CD4-positive, alpha-beta T cell treated with Interleukin-12 subunit alpha and Interleukin-12 subunit beta, for 1 hour (primary cell): ENCODE measurements at places on chromosomes 5 and 9.

GRCh38 chr9:91416096-91416712 lies 7.4 kb downstream of the NFIL3 start:
- no peak for DNase-seq

GRCh38 chr9:121268851-121269641 lies 1.1 kb downstream of the GSN start:
- no peak for DNase-seq

GRCh38 chr5:108769352-108769751 lies 21.7 kb downstream of the FER start:
- DNase-seq: no peak

DNA sequence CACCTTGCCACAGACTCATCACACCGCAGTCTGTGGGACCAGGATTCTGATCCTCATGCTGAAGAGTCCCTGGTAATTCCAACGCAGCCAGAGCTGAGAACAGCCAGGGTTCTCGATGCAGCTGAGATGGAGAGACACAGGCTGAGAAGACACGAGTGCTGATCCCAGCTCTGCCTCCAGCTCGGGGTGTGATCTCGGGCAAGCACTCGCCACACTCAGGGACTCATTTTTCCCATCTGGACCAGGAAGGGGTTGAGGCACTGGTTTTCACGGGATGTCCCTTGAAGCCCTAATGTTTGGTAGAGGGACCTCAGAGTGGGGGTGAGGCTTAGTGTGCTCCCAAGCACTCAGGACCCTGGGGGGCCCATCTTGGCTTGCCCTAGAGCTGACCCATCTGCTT lies 200.4 kb downstream of the CDK5RAP2 start:
- no peak for DNase-seq

- DNase-seq: no peak
Observed at GRCh38 chr9:106956971-106957370, 94.0 kb downstream of the ZNF462 start.

DNA sequence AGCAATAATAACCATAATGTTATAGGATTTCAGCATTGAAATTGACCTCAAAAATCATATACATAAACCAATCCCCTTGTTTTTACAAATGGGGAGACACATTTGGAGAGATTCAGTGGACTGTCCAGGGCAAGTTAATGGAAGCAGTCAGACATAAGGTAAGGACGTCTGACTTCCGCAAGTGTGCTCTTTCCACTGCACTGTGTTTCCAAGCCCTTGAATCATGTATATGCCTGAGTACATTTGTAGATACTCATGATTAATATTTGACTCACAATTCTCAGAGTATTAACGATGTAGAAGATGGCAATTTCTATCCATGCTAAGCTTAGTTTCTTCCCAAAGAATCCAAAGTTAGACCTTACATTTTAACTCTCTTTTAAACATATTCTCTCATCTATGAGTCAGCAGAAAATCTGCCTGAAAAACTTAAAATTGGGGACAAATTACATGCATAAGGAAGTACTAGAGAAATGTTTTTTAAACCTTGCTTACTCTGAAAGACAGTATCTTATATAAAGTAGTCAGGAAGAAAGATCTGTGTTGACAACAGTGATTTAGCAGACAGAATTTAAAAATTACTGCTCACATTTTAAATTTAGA lies 165.3 kb downstream of the NFIB start:
- no peak for DNase-seq

GRCh38 chr9:6897898-6898302 lies 140.1 kb downstream of the KDM4C start:
- no peak for DNase-seq

- DNase-seq: no peak
Observed at GRCh38 chr5:154421868-154422267, 23.9 kb upstream of the SAP30L start.

- peak; percentile 98 for DNase-seq
Observed at GRCh38 chr5:141618804-141619554, at the start of gene DIAPH1. Gene DIAPH1 (minus strand): TSS chr5:141619000. CDS start chr5:141618914, 86 bp downstream.

DNA sequence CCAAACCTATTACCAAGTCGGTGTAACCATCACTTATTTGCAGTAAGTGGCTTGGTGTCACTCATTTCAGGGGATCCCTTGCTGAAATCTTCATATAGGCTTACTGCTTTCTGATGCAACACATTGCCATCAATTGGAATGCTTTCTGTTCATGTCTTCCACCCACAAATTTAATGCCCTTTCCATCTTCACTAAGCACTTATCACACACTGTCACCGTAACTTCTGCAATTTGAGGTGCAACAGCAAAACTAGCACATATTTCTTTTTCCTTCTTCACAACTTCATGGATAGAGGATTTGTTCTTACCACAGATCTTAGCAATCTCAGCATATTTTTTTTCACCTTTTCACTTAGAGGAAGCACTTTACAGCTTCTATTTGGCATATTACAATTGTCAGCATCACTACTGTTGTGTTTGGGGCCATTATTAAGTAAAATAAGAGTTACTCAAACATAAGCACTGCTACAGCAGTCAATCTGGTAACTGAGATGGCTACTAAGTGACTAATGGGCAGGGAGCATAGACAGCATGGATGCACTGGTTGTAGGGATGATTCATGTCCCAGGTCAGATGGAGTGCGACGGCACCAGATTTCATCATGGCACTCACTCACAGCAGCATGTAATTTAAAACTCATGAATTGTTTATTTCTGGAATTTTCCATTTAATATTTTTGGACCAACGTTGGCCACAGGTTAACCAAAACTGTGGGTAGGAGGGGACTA lies 70.1 kb downstream of the PIP5K1B start:
- no peak for DNase-seq

- no peak for DNase-seq
Observed at GRCh38 chr9:126578029-126578428, 35.7 kb upstream of the LMX1B start.

- DNase-seq: no peak
Observed at GRCh38 chr5:106699198-106699597, 971.5 kb downstream of the EFNA5 start.

DNA sequence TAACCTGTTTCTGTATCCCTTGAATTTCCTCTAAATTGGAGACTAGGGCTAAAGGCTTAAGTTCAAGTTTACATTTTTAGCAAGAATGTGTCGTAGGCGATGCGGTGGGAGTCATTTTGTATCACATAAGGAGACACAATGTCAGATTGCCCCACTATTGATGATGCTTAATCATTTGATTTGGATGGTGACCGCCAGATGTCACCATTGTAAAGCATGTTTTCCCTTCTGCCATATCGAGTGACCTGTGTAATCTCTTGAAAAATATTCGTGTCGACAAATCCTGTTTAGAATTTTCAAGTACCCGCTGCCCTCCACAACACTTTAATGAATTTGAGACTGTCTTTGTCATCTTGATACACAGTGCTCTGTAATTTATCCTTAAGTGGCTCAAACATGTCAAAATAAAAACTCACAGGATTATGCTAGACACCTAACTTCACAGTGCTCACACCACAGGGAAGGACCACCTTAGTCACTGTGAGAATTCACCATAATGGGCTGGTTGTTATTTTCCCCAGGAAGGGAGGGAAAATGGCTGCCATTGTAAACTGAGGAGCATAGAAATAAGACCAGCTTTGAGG lies 34.5 kb upstream of the SLC46A2 start:
- DNase-seq: peak; percentile 2

GRCh38 chr9:114820776-114821501 lies 15.1 kb upstream of the TNFSF15 start:
- DNase-seq: no peak

GRCh38 chr5:72122602-72123001 lies 15.3 kb downstream of the MAP1B start:
- no peak for DNase-seq

DNA sequence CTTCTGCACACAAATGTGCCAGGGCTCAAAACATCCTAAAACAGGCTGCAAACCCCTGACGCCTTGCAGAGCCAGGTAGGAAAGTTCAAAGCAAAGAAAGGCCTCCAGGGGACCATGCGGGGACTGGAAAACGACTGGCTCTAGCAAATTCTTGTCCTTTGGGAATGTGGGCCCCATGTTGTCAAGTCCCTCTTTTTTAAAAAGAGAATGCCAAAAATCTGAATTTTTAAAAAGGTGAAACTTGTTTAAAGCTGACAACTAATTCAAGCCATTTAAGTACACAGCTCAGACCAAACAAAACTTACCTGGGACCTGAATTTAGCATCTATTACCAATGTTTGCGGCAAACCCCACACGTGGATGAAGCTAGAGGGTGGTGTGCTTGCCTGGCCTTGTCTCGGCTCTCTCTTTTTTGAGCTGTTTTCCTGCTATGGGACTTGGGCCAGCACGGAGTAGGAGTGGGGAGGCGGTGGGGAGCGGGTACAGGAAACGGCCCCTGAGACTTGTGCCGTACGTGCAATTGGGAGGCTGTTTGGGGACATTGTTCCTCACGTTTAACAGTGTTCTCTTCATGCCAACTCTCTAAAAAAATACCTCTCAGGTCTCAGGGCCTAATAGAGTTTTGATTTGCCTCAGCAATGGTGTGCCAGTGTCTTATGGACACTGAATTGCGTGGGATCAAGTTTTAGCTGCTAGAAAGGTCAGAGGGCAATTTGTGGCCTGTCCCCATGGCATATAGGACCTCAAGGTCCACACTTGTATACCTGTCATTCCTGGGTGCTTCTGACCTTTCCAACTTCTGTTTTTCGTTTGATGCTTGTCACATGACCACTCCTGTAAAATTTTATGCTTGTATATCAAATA lies 15.1 kb upstream of the PHF19 start:
- peak; percentile 43 for DNase-seq

DNA sequence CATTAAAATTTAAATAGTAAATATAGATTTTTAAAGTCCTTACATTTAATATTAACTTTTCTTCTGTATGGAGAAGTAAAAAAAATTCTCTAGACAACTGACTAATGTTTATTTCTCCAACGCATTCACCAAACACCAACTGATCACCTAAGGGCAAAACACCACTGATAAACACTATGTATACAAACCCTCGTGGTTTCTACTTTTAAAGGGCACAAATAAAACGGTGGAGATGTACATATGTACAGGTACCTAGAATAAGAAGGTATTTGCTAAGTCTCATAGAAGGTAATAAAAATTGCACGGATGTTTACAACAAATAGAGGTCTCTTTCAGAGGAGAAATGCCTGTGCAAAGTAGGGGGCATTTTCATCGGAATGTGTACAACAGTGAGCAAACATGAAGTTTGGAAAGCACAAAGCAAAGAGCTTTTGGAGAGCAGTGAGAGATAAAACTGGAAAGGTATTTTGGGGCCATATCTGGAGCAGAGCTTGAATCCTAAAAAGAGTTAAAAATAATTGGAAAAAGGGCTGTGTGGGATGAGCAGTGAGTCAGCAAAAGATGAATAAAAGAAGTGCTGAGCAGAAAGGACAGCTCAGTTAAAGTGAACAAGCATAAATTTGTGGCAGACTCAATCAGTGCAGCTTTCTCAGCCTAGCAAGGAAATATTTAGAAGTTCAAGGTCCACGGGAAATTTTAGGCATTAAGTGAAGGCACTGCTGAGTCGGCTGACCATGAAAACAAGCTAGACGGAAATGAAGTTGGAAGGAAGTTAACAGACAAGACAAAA lies 160.0 kb downstream of the TMEM161B start:
- no peak for DNase-seq

DNA sequence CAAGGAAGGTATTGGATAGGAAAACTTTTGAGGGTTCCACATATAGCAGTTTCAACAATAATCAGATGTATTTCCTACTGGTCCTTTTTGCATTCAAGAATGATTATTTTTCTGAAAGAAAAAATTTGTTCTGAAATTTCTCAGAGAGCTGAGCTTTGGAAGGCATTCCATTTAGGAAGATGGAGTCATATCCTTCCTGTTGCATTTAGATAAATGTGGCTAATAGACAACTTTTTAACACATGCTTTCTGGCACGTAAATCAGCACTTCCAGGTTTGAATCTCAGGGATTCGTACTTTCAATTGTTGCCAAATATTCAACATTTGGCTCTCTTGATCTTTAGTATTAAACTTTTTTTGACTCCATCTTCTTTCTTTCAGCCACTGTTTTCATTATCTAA lies 24.8 kb upstream of the TLR4 start:
- DNase-seq: no peak

DNA sequence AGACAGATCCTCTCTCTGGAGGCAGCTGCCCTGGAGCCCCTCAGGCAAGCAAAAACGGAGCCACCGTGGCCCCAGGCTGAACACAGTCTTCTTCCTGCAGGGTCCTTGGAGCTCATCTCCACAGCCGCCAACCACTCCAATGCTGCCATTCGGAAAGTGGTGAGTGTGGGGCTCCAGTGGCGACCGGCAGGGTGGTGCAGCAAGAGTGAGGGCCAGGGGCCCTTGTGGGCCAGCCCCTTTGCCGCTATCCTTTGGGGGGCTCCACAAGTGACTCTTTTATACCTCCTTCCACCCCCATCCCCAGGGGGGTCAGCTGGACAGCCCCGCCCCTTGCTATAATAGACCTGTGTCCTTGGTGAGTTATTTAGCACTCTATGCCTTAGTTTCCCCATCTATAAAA lies 47.4 kb upstream of the SUSD3 start:
- no peak for DNase-seq

DNA sequence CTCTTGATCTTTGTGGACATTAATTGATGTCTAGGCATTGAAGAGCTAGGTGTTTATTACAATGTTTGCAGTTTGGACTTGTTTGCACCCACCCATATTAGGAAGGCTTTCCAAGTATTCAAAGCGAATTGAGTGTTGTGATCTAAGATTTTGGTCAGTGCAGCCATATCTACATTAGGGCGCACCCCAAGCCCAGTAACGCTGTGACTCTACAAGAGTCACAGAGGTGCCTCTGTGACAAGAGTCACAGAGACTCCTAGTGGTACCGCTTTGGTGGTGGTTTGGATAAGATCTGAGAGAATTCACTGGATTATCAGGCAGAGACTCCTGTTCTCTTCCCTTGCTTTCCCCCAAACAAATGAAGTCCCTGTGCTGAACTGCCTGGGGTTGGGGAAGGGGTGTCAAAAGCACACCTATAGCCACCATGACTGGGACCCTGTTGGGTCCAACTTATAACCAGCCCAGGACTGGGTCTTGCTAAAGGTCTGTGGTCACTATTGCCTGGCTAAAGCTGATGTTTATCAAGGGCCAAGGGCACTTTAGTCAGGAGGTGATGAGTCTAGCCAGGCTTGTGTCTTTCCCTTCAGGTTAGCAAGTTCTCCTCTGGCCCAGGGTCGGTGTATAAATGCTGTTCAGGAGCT lies 114.1 kb upstream of the RIOK2 start:
- peak; percentile 2 for DNase-seq

- no peak for DNase-seq
Observed at GRCh38 chr5:75667586-75667985, 49.7 kb downstream of the POC5 start.

DNA sequence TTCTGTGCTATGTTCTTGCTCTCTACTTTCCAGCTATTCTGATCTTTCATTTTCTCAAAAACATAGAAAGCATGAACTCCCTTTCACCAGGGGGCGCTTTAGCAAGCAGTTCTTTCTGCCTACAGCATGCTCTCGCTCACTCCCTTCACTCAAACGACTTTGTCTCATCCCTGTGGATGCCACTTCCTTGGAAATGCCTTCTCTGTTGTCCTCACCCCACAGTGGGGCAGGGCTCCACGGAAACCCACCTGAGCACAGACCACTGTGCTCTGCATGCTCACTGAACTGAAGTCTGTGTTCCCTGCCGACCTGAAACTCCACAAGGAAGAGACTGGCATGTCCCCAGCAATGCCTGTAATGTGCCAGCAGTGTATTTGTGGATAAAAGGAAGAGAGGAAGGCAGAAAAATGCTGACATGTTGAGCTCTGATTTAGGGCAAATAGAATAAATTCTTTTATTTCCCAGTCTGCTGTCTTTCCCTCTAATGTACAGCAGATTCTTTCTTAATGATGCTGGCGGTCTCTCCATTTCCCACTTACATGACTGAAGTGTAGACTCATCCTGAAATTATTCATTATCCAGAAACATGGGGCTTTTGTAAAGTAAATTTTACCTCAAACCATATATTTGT lies 4.9 kb upstream of the ROR2 start:
- no peak for DNase-seq
